ENCODE measurements at places on chromosomes 6 and 20.

GRCh38 chr6:37520926-37521325, 21.2 kb upstream of the CCDC167 start:
- no peak for DNase-seq

DNA sequence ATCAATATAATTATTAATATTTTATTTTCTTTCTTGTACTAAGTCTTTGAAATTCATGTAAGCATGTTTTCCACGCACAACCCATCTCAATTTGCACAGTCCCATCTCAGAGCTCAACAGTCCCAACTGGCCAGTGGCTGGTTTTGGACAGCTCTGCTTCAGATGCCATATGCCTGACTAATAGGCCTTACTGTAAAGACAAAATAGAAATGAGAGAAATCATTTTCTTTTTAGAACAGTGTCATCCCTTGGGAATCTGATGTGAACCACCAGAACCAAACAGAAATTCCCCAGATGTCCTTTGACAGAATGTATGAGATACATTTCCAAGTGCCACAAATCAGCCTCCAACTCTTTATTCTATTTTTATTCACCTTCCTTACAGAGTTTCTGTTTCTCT, 338.9 kb downstream of the ESR1 start:
- DNase-seq, result no peak

GRCh38 chr6:1091900-1092299, 220.0 kb upstream of the FOXQ1 start:
- DNase-seq, result no peak

DNA sequence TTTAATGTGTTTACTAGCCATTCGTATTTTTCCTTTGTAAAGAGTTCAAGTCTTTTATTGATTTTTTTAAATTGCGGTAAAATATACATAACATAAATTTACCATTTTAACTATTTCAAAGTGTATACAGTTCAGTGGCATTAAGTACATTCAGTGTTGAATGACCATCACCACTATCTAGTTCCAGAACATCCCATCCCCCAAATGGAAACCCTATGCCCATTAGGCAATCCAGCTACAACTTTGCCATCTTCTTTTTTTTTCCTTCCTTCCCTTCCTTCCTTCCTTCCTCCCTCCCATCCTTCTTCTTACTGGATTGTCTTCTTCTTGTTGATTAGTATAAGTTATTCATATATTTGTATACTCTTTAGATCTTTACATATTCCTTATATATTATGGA, 8.6 kb downstream of the LPIN3 start:
- no peak for DNase-seq

DNA sequence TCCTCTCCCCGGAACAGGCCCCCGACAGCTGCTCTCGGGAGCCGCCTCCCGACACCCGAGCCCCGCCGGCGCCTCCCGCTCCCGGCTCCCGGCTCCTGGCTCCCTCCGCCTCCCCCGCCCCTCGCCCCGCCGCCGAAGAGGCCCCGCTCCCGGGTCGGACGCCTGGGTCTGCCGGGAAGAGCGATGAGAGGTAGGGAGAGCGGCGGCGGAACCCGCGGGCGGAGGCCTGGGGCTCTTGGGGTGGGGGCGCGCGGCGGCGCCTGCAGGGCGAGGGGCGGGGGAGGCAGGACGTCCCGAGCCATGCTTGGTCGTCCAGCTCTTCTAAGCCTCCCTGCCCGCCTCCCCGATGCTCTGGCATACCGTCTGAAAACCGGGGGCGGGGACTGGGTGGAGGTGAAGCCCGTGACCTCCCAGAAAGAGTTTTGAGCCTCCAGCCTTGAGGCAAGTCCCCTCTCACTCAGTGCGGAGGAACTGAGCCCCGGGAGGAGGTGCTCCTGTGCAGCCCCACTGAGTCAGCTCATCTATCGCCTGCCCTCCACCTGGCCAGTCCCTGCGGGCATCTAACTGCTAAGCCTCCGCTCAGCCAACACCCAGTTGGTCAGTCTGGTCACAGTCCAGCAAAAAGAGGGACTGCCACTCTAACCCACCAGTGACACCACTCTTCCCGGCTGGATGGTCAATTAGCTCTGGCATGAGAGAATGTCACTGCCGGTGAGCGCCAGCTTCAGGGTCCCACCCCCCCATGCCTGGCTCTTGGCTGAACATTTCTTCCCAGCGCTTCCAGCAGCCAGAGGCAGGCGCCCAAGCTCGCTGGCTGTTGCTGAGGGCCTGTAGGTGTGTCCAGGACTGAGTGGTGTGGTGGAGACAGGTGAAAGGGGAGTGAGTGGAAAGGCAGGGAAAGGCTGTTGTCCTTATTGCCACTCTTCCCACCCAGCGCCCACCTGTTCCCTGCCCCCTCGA, 482 bp downstream of the DDR1 start:
- DNase-seq, result no peak

All from stimulated activated CD4-positive, alpha-beta T cell treated with anti-CD3 and anti-CD28 coated beads, Interleukin-15, amount 100 ng/mL, for 1 hour (primary cell).